ENCODE measurements at places on chromosomes 6 and 20.

GRCh38 chr6:65627015-65627414, 80.0 kb downstream of the EYS start:
- no peak for DNase-seq

- no peak for DNase-seq
Observed at GRCh38 chr6:148887181-148887580, 140.4 kb downstream of the UST start.

DNA sequence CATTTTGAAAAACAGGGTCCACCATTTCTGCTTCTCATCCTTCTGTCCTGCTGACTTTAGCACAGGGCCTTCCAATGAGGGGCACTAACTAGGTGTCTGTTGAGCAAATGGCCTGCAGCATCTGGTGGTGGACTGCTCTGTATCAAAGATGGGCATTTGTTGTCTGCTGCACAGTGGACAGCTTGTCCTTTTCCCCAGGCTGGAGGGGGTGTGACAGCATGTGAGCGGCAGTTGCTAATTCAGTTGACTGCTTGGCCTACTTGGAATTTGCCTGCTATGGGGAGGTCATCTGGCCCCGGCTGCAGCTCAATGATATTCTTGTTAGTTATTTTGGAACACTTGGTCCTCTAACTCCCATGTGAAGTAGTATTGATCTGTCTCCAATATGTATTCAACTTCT, 93.7 kb downstream of the SH3BGRL2 start:
- no peak for DNase-seq

GRCh38 chr20:4453359-4453758, 268.4 kb upstream of the PRND start:
- no peak for DNase-seq

DNA sequence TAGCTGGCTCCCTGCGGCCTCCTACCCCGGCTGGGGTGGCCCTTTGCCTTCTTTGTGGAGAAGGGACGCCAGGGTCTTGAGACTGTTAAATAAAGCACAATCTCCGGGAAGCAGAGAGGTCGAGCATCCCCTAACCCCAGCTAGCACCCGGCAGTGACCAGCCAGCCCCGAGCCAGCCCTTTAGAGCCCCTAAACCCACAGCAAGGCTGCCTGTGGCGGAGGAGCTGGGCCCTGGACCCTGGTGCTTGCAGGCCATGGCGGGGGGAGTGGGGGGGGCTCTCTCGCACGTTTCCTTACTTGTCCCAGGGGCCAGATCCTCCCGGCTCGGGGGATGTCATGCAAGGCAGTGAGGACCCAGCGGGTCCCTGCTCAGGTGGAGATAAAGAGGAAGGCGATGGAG, 49.2 kb upstream of the GATA5 start:
- no peak for DNase-seq

DNA sequence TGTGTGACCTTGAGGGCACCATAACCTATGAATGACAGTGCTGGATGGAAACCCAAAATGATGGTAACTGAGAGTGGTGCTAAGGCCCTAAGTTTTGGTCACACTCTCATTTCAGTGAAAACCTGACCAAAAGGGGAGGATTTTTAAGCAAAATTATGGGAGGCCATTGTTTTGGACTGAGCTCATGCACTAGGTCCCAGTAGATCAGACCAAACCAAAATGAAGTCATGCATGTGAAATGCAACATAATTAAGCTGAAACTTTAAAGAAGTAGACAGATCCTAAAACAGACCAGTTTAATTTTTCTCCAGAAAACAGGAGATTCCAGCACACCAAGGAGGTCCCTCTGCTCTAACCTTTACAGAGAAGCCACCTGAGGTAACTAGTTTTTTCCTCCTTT, 24.0 kb upstream of the THBS2 start:
- DNase-seq = no peak

- DNase-seq = no peak
Observed at GRCh38 chr6:13419422-13420195, 67.8 kb downstream of the GFOD1 start.

- no peak for DNase-seq
Observed at GRCh38 chr6:110125361-110125760, 54.1 kb downstream of the WASF1 start.

DNA sequence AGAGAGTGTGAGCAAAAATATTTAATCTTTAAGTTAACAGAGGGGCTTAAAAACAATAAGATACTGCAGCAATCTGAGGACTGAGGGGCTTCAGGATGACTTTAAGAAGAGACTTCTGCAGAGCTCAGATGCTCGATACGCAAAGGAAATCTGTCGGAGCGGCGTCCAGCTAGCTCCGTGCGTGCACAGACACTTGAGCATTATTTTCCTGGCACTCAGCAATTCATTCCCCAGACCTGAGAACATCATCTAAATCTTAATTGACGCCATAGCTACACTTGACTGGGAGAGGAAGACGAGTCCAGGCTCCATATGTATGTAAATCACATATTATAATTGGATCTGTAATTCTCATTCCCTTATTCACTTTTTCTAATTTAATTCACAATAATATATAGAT, 228.2 kb downstream of the SOD2 start:
- DNase-seq = no peak

DNA sequence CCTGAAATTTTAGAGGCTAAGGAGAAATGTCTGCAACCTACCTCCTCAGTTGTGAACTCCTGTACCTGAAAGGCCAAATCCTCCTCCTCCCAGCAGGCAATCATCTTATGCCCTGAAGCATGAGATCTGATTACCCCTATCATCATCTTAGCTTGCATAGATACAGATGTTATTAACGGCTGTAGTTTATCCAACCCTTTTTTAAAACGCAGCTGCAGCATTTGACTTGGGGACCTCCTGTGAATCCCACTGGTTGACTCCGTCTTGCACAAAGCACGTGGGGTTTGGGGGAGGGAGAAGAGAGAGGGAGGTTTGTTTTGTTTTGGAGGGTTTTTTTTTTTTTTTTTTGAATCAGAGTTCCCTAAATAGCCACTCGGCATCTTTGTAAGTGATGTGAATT, 5.8 kb upstream of the NR2E1 start:
- no peak for DNase-seq
